ENCODE measurements at places on chromosomes 1 and 21.
A peak's percentile ranks its signal among the peaks of the same experiment; 100 is the strongest.

DNA sequence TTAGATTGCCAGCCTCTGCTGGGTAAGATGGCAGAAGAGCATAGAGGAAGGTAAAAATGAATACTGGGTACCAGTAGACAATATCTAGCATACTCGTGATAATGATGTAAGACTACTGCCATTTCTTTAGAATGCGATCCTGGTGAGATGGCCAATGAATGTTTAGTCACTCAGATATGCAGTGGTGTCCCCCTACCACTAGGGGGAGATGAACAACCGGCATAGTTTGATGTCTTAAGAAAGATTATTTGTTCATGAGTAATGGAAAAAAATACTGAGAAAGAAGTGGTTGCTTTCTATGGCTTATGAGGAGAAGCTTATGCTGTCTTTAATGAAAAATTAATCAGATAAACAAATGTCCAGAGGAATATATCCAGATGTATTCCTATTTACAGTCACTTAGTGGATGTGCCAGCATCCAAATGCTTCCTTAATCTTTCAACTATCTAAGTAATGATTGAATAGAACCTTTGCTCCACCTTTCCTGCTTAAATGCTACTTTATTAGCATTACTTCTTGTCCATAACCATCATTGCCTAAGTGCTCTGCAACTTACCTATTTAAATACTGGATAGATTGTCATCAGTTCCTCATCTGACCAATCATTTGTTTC, 256.6 kb downstream of the ST6GALNAC3 start:
- DNase-seq, result peak; percentile 26

DNA sequence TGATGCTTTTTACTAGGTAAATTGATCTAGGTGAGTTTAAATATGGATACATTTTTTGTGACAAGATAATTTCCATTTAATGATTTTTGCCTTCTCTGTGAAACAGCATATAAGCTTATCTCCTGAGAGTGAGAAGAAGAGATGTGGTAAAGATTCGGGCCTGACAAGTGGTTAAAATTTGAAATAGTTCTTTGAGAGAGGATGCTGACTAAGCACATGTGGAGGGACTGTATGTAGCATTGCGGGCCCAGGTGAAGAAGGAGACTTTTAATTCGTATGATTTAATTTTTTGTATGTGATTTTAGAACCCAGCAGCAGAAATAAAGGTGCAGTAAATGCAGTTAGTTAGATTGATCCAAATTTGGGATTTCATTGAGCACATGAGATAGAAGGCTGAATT, 51.9 kb downstream of the RPRD2 start:
- no peak for DNase-seq

DNA sequence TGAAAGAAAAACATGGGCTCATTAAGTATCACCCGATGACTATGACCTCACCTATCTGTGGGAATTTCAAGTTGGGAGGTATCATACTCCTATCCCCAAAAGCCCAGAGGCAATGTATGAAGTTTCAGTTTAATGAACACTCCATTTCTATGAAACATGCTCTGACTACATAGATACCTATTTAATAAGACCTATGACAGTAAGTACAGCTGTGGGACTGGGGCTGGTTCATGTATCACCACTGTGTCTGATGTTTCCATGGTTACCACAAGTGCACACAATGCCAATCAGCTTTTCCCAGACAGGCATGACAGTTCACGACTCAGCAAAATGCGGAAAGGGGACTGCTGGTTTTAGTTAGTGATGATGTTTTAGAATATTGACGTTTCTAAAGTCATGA, 167.7 kb downstream of the SIPA1L2 start:
- DNase-seq, result no peak

- DNase-seq, result no peak
Measured at GRCh38 chr1:215717677-215718426, 150.7 kb downstream of the KCTD3 start.

DNA sequence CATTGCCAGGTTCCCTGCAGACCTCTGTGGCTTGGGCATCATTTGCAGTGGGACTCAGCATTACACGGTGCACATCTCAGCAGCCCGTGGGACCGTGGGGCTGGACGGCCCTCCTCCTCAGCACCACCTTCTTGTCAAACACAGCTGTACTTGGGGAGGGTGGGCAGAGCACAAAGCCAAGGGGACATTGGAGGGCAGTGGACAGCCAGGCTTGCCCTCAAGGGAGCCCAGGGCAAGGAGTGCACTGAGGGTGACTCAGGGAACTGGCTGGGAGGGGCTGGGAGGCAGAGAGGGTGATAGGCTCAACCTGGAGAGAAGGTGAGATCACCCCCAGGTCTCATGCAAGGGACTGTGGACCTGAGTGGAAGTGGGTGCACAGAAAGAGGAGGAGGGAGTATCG, 3.4 kb downstream of the CAPN9 start:
- DNase-seq, result no peak

GRCh38 chr21:16572032-16572431, 842.2 kb downstream of the USP25 start:
- DNase-seq, result no peak

DNA sequence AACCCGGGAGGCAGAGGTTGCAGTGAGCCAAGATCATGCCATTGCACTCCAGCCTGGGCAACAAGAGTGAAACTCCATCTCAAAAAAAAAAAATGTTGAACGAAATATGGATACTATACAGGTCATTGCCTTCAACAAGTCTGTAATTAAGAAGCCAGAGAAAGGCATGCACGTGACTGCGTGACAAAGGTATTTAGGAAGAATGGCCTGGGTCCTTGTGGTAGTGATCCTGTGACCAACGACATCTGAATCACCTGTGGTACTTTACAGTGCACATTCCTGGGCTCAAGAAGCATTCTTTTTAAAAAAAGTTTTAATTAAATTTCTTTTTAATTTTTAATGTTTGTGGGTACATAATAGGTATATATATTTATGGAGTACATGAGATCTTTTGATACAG, 115.0 kb downstream of the GREM2 start:
- DNase-seq, result no peak

DNA sequence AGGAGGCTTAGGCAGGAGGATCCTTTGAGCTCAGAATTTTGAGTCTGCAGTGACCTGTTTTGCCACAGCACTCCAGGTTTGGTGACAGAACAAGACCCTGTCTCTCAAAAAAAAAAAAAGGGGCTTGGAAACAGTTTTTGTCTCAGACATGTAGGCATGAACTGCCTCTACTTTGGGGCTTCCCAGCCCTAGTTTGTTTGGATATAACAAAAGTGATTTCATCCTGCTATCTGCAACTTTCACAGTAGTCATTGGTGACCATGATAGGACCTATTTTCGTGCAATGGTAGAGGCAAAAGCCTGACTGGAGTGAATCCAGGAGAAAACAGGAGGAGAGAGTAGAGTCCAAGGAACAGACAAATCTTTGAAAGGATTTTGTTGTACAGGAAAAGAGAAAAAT, 20.3 kb upstream of the EVI5 start:
- no peak for DNase-seq

DNA sequence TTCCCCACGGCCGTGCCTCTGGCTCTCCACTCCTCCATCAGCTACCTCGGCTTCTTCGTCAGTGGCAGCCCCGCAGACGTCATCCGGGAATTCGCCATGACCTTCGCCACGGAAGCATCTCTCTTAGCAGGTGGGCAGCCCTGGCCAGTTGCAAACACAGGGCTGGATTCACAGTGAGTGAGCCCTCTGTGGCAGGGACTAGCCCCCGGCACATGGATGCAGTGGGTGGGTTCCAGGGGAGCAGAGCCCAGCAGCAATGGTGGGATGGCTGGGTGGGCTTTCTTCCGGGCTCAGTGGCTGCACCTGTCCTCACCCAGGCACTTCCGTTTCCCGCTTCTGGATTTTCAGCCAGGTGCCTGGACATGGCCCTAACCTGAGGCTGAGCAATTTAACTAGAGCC, 9.4 kb downstream of the UBASH3A start:
- DNase-seq, result no peak

GRCh38 chr1:25037174-25038074, 107.3 kb upstream of the RUNX3 start:
- peak; percentile 69 for DNase-seq

DNA sequence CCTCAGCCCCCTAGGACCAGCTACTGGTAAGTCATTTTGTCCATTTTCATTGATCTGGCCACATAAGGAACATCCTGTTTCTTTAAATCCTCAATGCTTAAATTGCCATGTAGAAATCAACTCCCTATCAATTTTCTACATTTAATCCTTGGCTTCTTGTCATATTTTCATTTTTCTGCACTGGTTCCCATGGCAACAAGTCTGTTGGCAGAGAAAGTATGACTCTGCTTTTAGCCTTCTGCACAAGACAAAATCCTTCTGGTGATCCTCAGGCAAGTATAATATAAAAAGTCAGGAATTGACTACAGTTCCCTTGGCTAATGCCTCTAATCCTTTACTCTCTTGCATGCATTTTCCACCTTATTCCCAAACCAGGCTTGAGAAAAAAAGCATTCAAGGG, 65.0 kb downstream of the LRRC40 start:
- no peak for DNase-seq

DNA sequence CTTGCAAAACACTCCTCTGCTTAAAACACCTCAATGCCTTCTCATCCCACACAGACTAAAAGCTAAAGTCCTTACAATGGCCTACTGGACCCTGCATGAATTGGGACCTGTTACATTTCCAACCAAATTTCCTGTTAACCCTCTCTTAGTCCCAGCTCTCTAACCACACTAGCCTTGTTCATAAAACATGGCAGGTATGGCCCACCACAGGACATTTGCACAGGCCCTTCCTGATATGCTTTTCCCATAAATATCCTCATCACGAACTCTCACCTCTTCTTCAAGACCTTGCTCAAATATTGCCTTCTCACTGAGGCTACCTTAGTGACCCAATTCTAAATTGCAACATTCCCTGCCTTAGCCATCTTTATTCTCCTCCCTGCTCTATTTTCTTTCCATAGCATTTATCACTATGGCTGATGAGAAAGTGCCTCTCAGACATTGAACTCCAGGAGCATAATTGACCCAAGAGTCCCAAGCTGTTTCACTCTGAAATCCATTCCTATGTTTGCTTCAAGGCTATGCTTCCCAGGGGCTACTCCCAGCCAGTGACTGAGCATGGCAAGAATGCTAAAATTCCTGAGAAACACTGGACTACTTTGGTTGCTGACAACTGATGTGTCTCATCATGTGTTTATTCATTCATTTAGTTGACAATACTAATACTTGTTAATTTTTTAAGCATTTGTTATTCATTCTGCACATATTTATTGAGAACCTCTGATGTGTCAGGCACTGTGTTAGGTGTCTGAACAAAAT, 2.7 kb upstream of the PALMD start:
- no peak for DNase-seq

- no peak for DNase-seq
Measured at GRCh38 chr1:47547753-47548573, 110.1 kb downstream of the FOXD2 start.

DNA sequence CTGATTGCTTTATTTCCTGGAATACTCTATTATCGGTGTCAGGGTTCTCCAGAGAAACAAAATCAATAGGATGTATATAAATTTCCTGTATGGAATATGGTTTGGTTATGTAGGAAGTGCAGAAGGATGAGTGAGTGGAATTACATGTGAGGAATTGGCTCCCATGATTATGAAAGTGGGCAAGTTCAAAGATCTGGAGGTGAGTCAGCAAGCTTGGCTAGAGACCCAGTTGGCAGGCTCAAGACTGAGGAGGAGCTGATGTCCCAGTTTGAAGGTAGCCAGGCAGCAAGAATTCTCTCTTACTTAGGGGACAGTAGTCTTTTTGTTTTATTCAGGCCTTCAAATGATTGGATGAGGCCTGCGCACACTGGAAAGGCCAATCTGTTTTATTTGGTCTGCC, 57.5 kb downstream of the MAP3K7CL start:
- no peak for DNase-seq

All from GDM1 (cell line).